ENCODE measurements at places on chromosomes 13 and 19.

GRCh38 chr13:100541897-100542825 is 46.4 kb downstream of the GGACT start:
- peak; percentile 76 for DNase-seq

DNA sequence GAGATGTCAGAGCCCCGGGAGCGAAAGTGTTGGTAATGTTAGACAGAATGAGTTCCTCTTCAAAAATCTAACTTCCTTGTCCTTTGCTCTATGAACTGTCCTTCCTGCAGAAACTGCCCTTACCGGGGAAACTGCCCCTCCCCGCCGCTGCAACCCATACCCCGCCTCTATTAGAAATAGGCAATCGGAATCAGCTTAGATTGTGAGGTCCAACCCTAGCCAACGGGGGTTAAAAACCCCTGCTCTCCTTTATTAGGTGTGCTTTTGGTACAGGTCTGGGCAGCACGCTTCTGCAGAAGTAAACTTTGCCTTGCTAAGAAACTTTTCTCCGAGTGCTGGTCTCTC is 11.5 kb upstream of the CAPNS1 start:
- DNase-seq = no peak

GRCh38 chr13:28318496-28318895 is 176.4 kb downstream of the FLT1 start:
- DNase-seq = no peak

DNA sequence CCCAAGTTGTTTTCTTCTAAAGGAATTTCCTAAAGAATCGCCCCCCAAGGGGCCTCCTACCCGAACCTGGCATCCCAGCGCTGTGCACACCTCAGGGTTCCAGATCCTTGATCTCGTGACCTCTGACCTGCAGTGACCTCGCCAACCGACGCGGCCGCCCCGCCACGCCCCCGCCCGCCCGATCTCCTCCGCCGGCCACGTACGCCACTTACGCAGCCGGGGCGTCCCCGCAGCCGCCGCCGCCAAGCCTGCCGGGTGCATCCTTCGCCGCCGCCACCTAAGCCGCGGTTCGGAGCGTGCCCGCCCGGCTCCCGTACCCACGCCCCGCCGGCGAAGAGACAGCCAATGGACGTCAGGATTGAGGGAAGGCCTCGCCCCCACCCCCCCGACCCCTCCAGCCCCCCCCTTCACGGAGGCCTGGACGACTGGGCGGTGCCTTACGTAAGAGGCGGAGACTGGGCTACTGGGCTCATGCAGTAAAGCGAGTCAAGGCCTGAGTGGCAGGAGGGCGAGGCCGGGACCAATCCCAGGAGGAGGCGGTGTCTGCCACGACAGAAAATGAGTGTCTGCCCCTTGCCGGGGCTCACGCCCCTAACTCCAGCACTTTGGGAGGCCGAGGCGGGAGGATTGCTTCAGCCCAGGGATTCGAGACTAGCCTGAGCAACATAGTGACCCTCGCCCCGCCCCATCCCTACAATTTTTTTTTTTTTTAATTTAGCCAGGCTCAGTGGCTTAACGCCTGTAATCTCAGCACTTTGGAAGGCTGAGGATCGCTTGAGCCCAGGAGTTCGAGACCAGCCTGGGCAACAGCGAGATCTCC is at the start of gene YIF1B:
Gene YIF1B, minus strand, starts transcription at position 291 of the 820 bp plus-strand sequence. Its CDS starts 30 bp downstream, at position 261.
- peak; percentile 96 for DNase-seq

GRCh38 chr13:28548872-28549271 is 53.9 kb upstream of the FLT1 start:
- DNase-seq = no peak

GRCh38 chr19:18312092-18312534 is 10.8 kb downstream of the LSM4 start:
- no peak for DNase-seq

- peak; percentile 73 for DNase-seq
These were observed 126.3 kb downstream of the STK24 start for GRCh38 chr13:98450539-98451111.

DNA sequence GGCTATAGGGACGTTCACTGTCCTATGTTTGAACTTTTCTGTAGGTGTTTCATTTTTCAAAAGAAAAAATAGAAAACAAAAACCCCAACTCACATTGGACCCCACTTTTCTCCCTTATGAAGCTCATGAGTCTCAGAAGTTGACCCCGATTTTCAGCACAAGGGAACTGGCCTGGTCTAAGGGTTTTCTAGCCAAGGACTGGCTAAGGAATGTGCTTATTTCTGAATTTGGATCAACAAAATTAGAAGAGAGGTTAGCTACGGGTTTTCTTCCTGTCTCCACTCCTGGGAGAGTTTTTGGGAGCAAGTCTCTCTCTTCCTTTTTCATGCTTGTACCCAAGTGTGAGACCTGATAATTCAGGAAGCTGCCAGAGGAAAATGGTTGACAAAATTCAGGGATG is 453.2 kb downstream of the KLF12 start:
- no peak for DNase-seq

DNA sequence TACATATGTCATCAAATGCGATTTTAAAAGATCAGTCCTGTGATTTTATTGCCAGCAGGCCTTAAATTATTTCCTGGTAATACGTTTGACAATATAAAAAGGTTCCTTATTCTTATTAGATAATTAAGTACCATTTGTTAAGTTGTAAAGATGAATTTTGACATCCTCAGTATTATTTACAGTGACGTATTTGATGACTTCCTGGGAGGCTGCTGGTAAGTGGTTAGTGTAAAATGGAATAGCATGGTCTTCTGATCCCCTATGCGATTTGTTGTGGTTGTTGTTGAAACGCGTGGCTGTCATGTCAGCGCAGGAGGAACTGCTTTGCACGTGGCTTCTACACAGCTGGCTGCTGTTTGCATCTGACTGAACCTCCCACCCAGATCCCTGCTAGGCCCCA is 99.7 kb downstream of the DCLK1 start:
- no peak for DNase-seq

DNA sequence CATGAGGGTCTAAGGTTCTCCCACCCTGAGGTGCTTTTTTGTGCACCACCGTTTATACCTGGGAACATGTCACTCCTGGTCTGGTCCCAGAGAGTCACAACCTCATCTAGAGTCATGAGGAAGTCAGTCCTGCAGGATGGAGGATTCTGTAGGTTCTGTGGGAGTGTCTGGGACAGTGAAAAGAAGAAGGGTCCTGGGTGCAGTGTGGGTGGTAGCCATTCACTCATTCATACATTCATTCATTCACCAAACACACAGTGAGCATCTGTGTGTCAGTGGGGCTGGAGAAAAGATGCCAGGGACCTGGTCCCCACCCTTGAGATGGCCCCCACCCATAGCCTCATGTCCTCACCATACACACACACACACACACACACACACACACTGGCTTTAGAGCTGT is 8.7 kb upstream of the CEACAM18 start:
- DNase-seq = no peak

DNA sequence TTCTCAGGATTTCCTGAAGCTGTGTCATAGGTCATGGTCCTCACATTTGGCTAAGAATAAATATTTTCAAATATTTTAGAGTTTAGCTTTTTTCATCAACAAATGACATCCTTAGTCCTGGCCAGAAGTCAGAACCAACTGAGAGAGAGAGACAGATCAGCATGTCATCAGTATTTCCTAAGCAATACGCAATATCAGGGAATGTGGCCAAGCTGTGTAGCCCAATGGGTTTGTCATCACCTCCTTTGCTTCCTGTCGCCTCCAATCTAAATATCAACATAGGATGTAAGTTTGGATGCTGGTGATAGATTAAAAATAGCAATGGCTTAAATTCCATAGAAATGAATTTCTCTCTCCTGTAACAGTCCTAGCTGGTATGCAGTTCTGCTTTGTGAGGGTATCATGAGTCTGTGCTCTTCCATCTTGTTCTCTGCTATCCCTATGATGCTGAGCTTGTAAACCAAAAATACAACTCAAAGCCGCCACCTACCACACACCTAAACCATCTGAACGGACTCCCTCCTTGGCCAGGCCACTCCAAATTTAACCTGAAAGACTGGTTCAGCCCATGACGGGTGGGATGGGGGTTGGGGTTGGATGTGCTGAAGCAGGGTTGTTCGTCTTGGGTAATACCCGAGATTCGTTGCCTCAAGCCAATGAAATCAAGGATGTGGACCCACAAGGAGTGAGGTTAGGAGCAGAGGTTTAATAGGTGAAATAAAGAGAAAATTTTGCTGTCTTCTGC is 10.0 kb upstream of the IGSF23 start:
- no peak for DNase-seq

- DNase-seq = no peak
These were observed 206.8 kb upstream of the TMTC4 start for GRCh38 chr13:100881291-100881864.

DNA sequence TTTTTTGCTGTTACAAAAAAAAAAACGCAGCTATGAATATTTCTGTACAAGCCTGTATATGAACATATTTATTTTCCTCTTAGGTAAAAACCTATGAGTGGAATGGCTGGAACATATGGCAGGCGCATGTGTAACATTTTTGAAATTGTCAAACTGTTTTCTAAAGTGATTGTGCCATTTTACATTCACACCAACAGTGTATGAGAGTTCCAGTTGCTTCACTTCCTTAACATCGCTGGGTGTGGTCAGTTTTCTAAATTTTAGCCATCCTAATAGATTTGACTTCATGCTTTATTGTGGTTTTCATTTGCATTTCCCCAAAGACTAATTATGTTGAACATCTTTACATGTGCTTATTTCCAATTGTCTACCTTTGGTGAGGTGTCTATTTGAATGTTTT is 306.8 kb downstream of the KCNRG start:
- no peak for DNase-seq

GRCh38 chr19:33621065-33621785 is 528 bp upstream of the CHST8 start:
- no peak for DNase-seq

GRCh38 chr19:30882411-30883005 is 466.7 kb downstream of the TSHZ3 start:
- no peak for DNase-seq

DNA sequence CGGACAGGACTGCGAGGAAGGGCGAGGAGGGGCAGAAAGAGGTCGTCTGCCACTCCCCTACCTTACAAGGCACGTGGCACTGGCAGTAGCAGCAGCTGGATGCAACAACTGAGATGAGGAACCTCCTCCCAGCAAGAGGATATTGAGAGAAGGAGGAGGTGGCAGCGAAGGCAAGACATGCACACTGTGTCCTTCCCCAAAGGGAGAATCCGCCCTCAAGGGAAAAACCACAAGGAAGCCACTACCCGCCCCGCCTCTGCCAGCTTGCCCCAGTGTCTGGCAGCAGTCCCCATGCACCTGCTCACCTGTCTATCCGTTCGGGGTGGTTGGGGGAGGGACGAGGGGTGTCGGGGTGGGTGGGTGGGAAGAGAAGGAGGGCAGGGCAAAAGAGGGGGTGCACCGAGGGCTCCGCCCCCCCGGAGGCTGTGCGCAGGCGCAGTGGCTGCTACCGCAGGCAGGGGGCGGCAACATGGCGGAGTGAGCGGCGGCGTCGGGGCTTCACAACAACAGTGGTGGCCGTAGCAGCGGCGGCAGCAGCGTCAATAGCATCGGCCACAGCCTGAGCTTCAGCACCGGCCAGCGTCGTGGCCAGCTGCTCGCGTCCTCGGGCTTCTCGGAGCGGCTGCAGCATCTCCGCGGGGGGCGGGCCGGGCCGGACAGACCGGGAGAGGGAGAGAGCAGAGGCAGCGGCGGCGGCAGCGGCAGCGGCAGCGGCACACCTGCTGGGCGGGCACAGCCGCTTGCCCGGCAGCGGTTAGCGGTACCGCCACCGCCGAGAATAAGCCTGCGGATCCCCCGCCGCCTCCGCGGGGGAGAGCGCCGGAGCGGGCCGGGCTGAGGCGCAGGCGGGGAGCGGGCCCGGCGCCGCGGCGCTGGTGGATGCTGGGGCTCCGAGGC is at the start of gene NBEA:
Gene NBEA, plus strand, starts transcription at position 436 of the 897 bp plus-strand sequence. CDS start 551 bp downstream, outside the sequence.
- DNase-seq = peak; percentile 71

DNA sequence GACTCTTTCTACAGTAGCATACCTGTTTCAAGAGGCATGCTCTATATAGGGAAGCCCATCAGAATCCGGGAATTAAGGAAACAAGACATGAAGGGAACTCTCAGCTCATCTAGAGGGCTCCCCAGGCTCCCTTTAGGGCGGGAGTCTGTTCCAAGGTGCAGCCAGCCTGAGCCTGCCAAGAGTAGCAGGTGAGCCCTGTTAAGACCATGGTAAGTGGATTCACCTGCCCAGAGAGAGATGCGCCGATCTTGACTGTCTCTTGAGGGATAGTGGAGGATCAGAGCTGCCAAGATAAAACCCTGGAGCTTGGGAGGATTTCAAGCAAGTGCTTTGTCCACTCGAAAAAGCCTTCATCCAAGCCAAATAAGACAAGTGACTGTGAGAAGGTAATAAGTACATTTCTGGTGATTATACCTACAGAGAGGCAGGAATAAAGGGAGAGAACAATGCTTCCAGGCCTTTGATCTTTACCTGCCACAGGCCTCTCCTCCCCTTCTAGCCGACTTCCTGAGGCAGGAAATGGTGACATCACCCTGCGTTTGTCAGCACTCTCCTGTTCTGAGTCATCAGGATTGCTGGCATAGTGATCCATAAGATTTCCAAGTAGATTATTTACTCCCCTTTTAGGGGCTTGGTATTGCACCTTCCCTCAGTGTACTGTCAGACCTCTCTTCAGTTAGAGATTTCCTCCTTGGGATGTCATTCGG is 31.5 kb downstream of the KLF5 start:
- DNase-seq = peak; percentile 36

GRCh38 chr13:48624016-48624415 is 29.7 kb upstream of the CYSLTR2 start:
- no peak for DNase-seq

DNA sequence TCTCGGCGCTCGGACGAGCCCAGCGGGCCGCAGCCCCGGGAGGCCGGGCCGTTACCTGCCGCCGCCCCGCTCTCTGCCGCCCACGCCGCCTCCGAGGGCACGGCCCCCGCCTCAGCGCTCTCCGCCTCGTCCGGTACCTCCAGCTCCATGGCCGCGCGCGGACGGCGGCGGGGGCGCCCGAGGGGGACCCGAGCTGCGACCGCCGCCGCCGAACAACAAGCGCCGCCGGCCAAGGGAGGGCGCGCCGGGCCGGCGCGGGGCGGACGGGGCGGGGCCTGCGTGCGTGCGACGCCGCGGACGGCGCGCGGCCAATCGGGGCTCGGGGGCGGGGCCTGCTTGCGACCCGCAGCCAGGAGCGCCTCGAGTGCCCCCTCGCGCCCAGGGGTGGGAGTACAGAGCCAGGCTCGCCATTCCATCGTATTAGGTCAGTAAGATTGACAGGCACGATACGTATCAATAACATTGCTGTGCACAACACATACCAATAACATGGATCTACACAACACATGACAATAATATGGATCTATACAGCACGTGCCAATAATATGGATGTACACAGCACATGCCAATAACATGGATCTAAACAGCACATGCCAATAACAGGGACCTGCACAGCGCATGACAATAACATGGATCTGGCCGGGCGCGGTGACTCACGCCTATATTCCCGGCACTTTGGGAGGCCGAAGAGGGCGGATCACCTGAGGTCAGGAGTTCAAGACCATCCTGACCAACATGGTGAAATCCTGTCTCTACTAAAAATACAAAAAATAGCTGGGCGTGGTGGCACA is at the start of gene PIP5K1C:
Gene PIP5K1C, minus strand, starts transcription at position 227 of the 791 bp plus-strand sequence. Its CDS starts 78 bp downstream, at position 149.
- peak; percentile 84 for DNase-seq

DNA sequence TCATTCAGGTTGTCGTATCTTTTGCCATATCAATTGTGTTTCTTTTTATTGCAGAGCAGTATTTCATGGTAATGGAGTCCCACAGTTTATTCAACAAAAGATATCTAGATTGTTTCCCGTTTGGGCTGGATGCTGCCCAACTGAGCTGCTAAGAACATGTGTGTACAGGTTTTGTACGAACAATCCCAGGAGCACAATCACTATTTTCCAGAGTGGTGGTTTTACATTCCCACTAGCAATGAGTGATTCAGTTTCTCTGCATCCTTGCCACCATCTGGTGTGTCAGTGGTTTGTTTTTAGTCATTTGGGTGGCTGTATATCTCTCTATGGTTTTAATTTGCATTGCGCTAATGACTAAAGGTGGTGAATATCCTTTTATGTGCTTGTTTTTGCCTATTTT is 52.7 kb upstream of the ZDHHC20 start:
- peak; percentile 24 for DNase-seq
